ENCODE measurements at places on chromosomes 1 and 21.

GRCh38 chr1:32045772-32046171 is 27.0 kb upstream of the TMEM39B start:
- DNase-seq = peak; percentile 60

DNA sequence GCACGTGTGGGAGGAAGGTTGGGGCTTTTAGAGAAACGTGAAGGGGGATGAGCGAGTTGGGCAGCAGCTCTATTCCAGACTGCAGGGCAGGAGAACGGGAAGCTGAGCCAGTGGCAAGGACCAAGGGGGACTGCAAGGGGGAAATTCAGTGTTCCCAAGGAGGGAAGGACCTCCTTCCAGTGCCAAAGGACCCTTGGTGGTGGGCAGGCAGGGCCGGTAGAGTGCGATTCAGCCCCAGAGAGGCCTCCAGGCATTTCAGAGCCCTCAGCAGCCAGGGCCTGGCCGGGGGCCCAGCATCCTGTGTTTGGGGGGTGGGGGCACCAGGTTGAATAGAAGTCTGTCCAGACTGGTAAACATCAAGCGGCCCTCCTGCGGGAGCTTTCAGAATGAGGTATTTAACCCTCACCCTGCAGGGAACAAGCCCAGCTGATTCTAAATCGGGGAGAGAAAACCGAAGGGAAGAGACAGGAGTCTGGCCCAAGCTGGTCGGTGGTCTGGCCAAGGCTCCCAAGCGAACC is 2.3 kb downstream of the COL9A2 start:
- no peak for DNase-seq

- DNase-seq = peak; percentile 50
These were observed 3.0 kb downstream of the FMO1 start for GRCh38 chr1:171251042-171251951.

DNA sequence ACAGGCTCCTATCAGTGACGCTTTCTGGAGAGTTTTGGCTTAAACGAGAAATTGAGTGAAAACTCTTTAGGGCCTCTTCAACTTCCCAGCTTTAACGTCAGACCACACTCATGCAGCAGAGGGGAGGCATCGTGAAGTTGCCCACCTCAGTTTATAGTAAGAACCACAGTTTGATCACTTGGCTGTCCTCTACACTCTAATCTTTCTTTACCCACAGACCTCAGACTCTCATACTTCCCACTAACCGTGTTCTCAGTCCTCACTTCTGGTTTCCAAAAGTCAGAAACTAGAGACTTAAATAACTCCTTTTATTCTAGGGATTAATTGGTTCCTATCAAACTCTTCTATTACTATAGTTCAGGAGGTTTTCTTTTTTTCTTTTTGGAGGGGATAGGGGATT is 302.2 kb downstream of the NTNG1 start:
- no peak for DNase-seq

GRCh38 chr1:180280617-180281016 is 50.6 kb downstream of the LHX4 start:
- DNase-seq = no peak

DNA sequence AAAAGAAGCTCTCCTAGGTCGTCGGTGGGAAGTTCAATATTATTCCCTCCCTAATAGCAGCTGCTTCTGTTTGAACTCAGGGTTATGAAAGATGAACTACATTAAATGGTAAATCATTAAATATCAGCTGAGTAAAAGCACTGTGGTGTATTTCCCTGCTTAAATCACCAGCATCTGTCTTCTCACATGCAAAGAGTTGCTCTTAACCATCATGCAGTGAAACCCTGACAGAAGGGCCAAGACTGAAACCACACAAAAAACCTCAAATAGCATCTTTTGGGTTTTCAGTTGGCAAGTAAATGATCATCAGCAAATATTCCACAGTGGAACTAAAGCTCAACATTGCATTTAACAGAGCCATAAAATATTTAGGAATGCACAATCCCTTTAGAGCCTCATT is 380.0 kb upstream of the ADGRL2 start:
- DNase-seq = no peak

- DNase-seq = no peak
These were observed 63.9 kb downstream of the SMYD2 start for GRCh38 chr1:214344897-214345296.

DNA sequence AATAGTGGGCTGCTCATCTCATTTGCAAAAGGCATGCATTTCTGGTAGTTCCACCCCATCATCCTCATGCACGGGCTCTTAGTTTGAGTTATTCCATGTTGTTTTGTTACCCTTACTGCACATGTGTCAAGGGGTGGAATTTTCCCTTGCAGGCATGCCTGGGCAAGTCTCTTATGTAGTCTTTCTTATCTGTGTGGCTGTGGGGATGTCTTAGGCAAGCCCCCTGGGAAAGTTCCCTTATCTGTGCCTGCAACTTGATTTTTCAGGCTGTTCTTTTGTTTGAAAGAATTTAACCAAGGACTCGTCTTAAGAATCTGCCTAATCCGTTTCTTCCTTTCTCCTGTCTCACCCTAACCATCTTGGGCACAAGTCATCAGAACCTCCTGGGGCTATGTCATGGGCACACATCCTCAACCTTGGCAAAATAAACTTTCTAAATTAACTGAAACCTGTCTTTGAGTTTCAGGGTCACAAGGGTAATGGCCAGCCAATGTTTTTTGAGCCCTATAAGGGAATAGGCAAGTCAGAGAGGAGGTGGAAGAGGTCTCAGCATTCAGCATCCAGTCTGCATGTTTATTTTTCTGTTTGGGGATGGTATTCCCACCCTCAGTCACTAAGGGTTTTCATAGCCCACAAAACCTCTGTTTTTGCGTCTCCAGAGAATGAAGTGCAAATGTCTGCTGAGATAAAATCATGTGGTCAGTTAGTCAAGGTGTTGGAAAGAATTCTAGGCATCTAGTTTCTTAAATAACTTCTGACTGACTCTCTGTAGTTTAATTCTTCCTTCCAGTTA is 579.7 kb downstream of the PLA2G4A start:
- DNase-seq = no peak

- DNase-seq = no peak
These were observed 9.5 kb upstream of the GOLT1A start for GRCh38 chr1:204223129-204223860.

GRCh38 chr1:59029411-59030167 is 245.7 kb upstream of the JUN start:
- DNase-seq = no peak
